ENCODE measurements at places on chromosomes 12 and 14.

GRCh38 chr12:114895081-114895480, 211.1 kb upstream of the TBX3 start:
- no peaks in the 10 kb centered on the region for H3K36me3 ChIP-seq
- H3K27ac ChIP-seq: no peak overlapping the region
- H3K4me3 ChIP-seq: no peak overlapping the region
- DNase-seq: no peak

GRCh38 chr12:92408072-92408900, 262.6 kb upstream of the BTG1 start:
- peaks cover 41% of the 10 kb centered on the region for H3K4me1 ChIP-seq
- no peak overlapping the region for H3K4me3 ChIP-seq
- no peaks in the 10 kb centered on the region for H3K27me3 ChIP-seq
- no peak overlapping the region for H3K27ac ChIP-seq
- peaks cover 7% of the 10 kb centered on the region for H3K36me3 ChIP-seq

- H3K36me3 ChIP-seq: no peaks in the 10 kb centered on the region
- no peak overlapping the region for H3K4me3 ChIP-seq
- no peaks in the 10 kb centered on the region for H3K27me3 ChIP-seq
- no peak overlapping the region for H3K27ac ChIP-seq
- H3K4me1 ChIP-seq: no peaks in the 10 kb centered on the region
Observed at GRCh38 chr12:69851976-69852375, 26.9 kb downstream of the MYRFL start.

- no peak for DNase-seq
- H3K27ac ChIP-seq: peak overlapping the region; percentile 44
- H3K36me3 ChIP-seq: no peaks in the 10 kb centered on the region
- H3K4me3 ChIP-seq: no peak overlapping the region
- H3K27me3 ChIP-seq: peaks cover 3% of the 10 kb centered on the region
- peaks cover 38% of the 10 kb centered on the region for H3K4me1 ChIP-seq
Observed at GRCh38 chr14:52020866-52021717, 31.7 kb downstream of the RTRAF start.
